ENCODE measurements at places on chromosomes 6 and 20. TPM values are rescaled to one million over a fixed set of nuclear protein-coding genes. Genes with fewer than 3 reads are reported as not detected.

The THBS2 gene
- total RNA-seq: 1,212 TPM

The SMLR1 gene
- not detected for total RNA-seq

The CDSN gene
- not detected for total RNA-seq

The ALDH8A1 gene
- 0.92 TPM for total RNA-seq

The TPX2 gene
- 37.1 TPM for total RNA-seq

The FRMD1 gene
- total RNA-seq: not detected

The CLDN20 gene
- not detected for total RNA-seq

The BPIFB4 gene
- not detected for total RNA-seq

The ZNF831 gene
- not detected for total RNA-seq

The SLC35D3 gene
- total RNA-seq: not detected

The TAGAP gene
- total RNA-seq: not detected

The TRAPPC3L gene
- 0.13 TPM for total RNA-seq

The TTK gene
- total RNA-seq: 11.7 TPM

The TBXT gene
- not detected for total RNA-seq

The ESR1 gene
- 3.9 TPM for total RNA-seq

The SLC22A16 gene
- total RNA-seq: not detected

The NHLRC1 gene
- 3.0 TPM for total RNA-seq

The PRRC2A gene
- total RNA-seq: 39.6 TPM

The ETV7 gene
- total RNA-seq: under 0.01 TPM

The RBPJL gene
- not detected for total RNA-seq

The TNXB gene
- 33.9 TPM for total RNA-seq

The CEP250 gene
- 20.5 TPM for total RNA-seq

The NKX2-4 gene
- total RNA-seq: not detected

The SPDEF gene
- total RNA-seq: under 0.01 TPM

The BICRAL gene
- total RNA-seq: 6.2 TPM

The GMPR gene
- total RNA-seq: 37.7 TPM

The DEFB132 gene
- not detected for total RNA-seq

The FRK gene
- total RNA-seq: 0.79 TPM

The TRIM10 gene
- total RNA-seq: 0.13 TPM

The PTCRA gene
- not detected for total RNA-seq

The NKX2-2 gene
- not detected for total RNA-seq

The RBM12 gene
- 40.7 TPM for total RNA-seq

The DPPA5 gene
- not detected for total RNA-seq

The PAK5 gene
- total RNA-seq: not detected

The MEP1A gene
- not detected for total RNA-seq

The AURKA gene
- total RNA-seq: 15.2 TPM

The SRMS gene
- not detected for total RNA-seq

The GNAS-AS1 gene
- total RNA-seq: 1.2 TPM

The ORC3 gene
- total RNA-seq: 25.9 TPM

The LY6G6D gene
- total RNA-seq: not detected

The ARFGEF3 gene
- total RNA-seq: 0.25 TPM

The SCRT2 gene
- total RNA-seq: not detected

The BTNL2 gene
- not detected for total RNA-seq

The ZSCAN23 gene
- total RNA-seq: 3.4 TPM

The SPTLC3 gene
- 14.7 TPM for total RNA-seq

The IMPG1 gene
- not detected for total RNA-seq

The PAX1 gene
- total RNA-seq: not detected

The FOXQ1 gene
- total RNA-seq: 0.06 TPM

The BCKDHB gene
- total RNA-seq: 9.3 TPM

The VSX1 gene
- not detected for total RNA-seq

The CITED2 gene
- total RNA-seq: 63.8 TPM

The MUCL3 gene
- total RNA-seq: not detected

The TFAP2D gene
- total RNA-seq: 0.26 TPM

The LRFN2 gene
- not detected for total RNA-seq

The NELFE gene
- total RNA-seq: 119 TPM
